ENCODE measurements at places on chromosomes 5 and 9. TPM values are rescaled to one million over a fixed set of nuclear protein-coding genes. Genes with fewer than 3 reads are reported as not detected.
A peak's percentile ranks its signal among the peaks of the same experiment; 100 is the strongest.

DNA sequence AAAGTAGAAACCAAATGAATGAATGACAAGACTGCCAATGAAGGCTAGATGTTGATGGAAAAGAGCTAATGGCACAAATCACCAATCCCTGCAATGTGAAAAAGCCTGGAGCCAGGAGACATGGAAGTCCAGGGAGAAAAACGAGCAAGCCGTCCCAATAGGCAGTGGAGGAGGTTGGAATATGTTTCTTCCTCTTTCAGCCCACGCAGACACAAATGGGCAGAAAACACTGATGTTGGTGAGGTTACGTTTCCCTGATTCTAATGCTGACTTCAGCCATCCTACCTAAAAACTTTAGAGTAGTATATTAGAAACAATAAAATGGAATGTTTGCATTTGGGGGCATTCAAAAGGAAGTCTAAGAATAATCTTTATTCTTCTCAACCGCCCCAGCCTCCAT is 23.9 kb upstream of the KIF2A start:
- no peak for DNase-seq

- no peak for DNase-seq
Measured at GRCh38 chr5:142186857-142187594, 78.4 kb downstream of the NDFIP1 start.

Gene MRPL36
- total RNA-seq, result 18.8 TPM

Gene TMEM252
- total RNA-seq, result 0.96 TPM

Gene HMCN2
- 7.5 TPM for total RNA-seq

- DNase-seq, result no peak
Measured at GRCh38 chr5:57761513-57761912, 278.9 kb upstream of the ACTBL2 start.

- DNase-seq, result no peak
Measured at GRCh38 chr5:168342151-168342825, 50.8 kb downstream of the WWC1 start.

DNA sequence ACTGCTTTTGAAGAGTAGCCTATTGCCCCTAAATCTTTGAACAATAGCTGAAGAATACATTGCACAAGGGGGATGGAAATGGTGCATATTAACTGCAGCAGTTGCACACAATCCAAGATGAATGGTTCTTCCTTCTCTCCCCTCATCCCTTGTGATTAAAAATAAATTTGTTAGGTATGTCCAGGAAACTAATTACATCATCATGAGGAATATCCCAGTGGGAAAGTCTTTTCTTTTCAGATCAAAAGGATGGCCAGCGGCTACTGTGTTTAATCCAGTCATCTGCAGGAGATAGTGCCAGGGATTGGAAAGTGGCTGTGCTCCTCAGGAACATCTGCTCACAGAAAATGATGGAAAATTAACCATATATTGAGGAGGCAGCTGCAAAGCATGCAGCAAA is 508.4 kb upstream of the SEMA6A start:
- DNase-seq, result no peak

Gene LRRC19
- 2.9 TPM for total RNA-seq

GRCh38 chr5:167642181-167642580 is 649.3 kb upstream of the WWC1 start:
- no peak for DNase-seq

Gene CD14
- total RNA-seq, result 66.7 TPM

Gene PCDHB3
- 0.72 TPM for total RNA-seq

GRCh38 chr9:128242124-128242523 is 33.7 kb downstream of the GOLGA2 start:
- DNase-seq, result no peak

DNA sequence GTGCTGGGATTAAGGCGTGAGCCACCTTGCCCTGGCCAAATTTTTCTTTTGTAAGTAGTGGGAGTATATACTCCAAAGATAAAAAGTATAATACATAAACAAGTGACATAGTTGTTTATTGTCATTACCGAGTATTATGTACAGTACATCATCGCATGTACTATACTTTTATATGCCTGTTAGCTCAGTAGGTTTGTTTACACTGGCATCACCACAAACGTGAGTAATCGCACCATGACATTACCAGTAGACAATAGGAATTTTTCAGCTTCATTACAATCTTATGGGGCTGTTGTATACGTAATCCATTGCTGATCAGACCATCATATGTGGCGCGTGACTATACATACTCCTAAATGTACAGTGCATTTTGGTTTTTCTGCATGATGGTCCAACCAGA is 9.8 kb downstream of the SECISBP2 start:
- DNase-seq, result no peak

DNA sequence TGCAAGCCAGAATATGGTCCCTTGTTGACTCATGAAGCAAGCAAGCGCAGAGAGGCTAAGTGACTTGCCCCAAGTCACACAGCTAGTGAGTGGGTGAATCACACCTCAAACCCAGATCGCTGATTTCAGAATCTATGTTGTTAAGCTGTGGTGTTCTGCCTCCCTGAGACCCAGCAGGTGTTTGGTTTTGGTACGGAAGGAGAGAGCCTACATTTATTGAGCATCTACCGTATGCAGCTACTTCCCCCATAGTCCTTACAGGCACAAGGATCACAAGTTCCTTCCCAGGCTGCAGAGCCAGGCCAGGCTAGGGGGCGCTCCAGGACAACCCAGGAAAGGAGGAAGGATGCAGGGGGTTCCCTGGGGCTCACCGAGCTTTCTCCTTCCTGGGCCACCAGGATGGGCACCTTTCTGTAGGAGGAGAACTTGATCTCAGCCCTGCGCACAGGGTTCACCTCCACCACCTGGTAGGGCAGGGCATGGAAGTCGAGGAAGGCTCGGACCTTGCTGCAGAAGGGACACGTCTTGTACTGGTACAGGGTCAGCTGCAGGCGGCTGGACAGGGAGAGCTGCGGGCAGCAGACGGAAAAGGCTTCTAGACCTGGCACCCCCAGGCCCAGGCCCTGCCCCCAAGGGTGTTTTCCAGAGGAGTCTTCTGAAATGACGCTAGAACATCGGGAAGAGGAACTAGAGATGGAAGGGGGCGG is 2.5 kb downstream of the PTGES2 start:
- no peak for DNase-seq

GRCh38 chr5:410911-411517 is 32.0 kb upstream of the EXOC3 start:
- DNase-seq, result no peak

DNA sequence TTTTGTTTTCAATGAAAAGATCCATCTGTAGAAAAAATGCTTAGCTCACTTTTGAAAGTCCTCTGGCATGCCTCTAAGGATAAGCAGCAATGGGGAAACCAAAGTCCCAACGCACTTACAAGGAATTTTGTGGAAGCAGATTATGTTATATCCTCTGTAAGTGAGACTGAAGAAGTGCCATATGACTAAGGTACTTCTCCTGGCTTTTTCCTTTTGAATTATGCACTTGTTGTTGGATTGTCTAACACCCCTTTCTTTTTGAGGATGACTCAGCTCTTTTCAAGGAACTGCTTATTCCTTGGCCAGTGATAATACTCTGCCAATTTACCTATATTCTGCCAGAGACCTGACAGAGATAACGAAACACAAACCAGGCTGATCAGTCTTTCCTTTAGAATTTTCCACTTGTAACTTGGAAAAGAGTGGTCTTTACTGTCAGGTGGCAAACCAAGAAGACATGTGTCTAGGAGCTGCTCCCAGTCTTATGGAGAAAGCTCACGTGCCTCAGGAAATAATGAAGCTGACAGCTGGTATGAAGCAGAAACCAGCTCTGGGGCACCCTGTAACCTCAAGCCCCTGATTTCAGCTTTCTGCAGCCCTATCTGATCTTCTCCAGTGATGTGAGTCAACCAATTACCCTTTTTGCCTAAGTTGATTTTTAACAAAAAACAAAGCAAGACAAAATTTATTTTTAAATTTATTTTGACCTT is 290.8 kb upstream of the FBXL7 start:
- DNase-seq, result peak; percentile 19

GRCh38 chr5:128487041-128487440 is 51.0 kb downstream of the FBN2 start:
- no peak for DNase-seq

DNA sequence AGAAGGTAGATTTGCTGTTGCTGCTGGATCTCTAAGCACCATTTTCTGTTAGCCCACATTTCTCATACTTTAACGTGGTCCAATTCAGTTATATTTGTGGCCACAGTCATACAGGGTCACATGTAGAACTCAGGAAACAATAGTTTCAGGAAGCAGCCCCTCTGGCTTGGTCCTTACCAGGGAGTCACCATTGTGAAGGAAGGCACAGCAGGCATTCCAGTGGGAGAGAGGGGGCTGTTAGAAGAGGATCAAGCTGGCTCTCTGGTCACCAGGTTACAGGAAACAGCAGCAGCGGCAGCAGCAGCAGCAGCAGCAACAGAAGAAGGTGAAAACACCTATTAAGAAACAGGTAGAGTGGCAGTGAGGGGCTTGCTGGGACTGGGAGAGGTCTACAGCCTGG is 14.5 kb downstream of the C9orf43 start:
- no peak for DNase-seq

Gene UCK1
- total RNA-seq, result 14.7 TPM

Gene RLN2
- 2.4 TPM for total RNA-seq

DNA sequence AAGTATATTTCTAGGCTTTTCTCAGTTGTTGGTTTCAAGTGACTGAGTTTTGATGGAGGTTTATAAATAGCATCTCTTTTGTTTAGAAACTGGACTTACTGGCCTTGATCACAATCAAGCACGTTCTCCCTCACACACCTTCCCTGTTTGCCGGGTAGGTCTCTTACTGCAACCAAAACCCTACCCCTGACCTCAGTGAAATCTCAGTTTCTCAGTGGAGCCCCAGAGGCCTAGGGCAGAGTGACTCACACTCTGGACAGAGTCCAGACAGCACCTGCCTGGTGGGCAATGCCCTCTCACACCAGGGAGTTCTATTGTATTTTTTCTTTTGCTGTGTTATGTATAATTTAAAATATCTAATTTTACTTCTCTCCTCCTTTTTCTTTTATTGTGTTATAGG is 48.4 kb upstream of the EPB41L4B start:
- no peak for DNase-seq

DNA sequence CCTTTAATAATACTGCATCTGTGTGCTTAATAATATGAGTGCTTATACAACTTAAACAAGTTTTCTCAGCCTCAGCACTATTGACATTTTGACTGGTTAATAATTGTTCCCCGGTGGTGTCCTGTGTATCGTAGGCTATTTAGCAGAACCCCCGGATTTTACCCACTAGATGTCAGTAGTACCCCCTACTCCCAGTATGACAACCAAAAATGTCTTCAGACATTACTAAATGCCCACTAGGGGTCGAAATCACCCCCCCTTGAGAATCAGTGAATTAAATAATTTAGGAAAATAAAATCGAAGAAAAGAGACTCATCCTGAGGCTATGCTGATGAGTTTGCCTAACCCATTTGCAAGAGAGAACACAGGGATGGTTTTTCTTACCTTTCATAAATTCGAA is 166.3 kb downstream of the ATP10B start:
- no peak for DNase-seq

DNA sequence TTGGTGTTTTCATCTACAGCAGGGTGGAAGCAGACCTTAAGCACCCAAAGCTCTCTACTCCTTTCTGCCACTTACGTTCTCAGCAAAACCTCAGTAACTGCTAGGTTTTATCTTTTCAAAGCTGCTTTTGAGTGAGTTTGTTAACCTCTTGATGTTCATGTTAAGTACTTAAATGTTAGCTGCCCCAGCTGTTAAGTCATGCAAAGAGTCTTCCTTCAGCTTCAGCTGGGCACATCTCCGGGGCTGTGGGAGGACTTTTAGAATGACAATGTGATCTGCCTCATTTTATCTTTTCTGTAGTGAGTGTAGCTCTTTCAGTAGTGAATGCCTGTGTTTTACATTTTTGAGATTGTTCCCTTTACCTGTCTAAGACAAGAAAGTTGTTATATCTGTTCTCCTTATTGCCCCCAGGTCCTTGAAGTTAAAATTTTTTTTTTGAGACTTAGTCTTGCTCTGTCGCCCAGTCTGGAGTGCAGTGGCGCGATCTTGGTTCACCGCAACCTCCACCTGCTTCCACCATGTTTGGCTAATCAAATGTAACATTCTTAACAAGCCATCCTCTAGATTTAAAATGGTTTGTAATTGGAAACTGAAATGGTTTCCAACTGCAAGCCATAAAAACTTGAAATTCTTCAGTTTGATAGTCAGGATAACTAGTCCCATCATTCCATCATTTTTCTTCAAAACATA is 19.6 kb downstream of the KDM4C start:
- no peak for DNase-seq

GRCh38 chr5:50766462-50766861 is 100.0 kb downstream of the PARP8 start:
- no peak for DNase-seq

DNA sequence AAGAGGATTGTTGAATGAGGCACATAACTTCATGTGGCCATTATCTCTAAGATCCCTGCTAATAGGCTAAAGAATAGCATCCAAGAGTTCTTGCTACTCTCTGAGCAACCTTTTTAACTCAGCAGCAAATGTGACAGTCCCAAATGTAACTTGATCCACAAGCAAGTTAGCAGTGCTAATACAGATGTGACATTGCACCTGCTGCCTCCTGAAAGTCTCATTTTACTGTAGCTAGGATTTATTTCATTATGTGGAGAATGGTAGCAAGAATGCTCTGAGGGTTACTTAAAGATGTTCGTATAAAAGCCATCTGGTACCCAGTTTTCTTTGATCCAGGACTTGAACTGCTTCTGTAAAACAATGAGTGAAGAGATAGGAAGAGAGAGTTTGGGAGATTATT is 45.8 kb downstream of the CDH10 start:
- no peak for DNase-seq

- no peak for DNase-seq
Measured at GRCh38 chr9:17166346-17166745, 31.5 kb downstream of the CNTLN start.

DNA sequence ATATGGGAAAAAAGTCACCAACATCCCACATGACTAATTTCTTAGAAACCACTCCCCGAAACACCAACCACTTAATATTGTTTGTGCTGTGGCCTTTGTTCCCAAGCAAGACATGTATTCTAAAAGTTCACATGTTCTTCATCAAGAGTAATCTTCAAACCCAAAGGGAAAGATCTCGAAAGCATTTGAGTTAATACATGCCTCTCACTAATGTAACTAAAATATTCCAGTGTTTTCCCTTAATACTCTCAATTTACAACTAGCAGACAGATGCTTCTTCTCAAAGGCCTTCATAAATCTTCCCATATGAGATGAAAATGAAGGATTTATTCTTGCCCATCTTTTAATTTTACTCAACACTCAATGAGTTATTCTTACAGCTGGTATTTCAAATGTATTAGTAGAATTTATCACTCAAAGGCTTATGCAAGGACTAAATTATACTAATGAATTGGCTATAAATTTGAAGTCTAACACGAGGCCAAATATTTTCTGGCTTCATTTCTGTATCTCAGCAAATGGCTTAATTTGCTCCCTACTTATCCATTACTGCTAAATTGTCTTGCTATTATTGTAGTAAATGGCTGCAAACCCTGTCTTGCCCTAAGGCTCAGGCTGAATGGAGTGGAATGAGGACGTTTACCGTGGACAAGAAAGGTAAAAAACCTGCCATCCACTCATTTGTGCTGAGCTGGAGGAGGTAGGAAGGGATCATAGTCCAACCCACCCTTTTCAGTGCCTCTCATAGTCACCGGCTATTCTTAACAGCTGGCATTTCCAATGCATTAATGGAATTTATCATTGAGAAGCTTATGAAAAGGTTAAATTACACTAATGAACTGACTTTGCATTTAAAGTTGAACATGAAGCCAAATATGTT is 474.4 kb downstream of the RASEF start:
- peak; percentile 32 for DNase-seq

GRCh38 chr5:102090770-102091169 is 205.3 kb downstream of the SLCO4C1 start:
- DNase-seq, result no peak

Measured in umbilical cord (tissue), 2 donors.